MM.1S (cell line): ENCODE measurements at places on chromosomes 7 and 10.

- DNase-seq, result no peak
Measured at GRCh38 chr10:130028465-130028819, 64.4 kb upstream of the EBF3 start.

- DNase-seq, result no peak
Measured at GRCh38 chr7:115132096-115132495, 210.2 kb downstream of the MDFIC start.

DNA sequence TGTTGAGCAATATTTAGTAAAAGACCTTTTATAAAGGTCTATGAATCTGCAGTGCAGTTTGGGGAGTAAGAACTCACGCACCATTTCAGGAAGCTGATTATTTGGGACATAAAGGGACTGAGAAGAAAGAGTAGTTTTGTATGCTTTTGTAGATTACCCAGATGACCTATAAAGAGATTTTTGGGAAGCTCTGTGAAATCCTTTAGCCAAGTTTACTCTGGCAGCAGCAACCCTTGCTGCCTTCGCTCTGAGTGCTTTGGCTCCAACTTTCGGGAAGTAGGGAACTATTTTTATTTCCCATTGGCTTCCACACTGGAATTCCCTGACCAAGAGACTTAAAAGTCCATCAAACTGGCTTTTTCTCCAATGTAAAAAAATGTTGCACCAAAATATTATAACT is 1110.1 kb upstream of the PHF14 start:
- no peak for DNase-seq

GRCh38 chr10:110576220-110576619 is 8.7 kb downstream of the SMC3 start:
- no peak for DNase-seq

GRCh38 chr7:129454249-129454551 is 20.0 kb downstream of the STRIP2 start:
- no peak for DNase-seq

- peak; percentile 45 for DNase-seq
Measured at GRCh38 chr7:50142425-50143017, 49.5 kb upstream of the ZPBP start.

- DNase-seq, result no peak
Measured at GRCh38 chr10:47207281-47207615, 92.7 kb upstream of the GDF10 start.

- no peak for DNase-seq
Measured at GRCh38 chr10:4310172-4310571, 515.8 kb upstream of the AKR1E2 start.

GRCh38 chr7:48031111-48031510 is 2.2 kb upstream of the SUN3 start:
- no peak for DNase-seq

DNA sequence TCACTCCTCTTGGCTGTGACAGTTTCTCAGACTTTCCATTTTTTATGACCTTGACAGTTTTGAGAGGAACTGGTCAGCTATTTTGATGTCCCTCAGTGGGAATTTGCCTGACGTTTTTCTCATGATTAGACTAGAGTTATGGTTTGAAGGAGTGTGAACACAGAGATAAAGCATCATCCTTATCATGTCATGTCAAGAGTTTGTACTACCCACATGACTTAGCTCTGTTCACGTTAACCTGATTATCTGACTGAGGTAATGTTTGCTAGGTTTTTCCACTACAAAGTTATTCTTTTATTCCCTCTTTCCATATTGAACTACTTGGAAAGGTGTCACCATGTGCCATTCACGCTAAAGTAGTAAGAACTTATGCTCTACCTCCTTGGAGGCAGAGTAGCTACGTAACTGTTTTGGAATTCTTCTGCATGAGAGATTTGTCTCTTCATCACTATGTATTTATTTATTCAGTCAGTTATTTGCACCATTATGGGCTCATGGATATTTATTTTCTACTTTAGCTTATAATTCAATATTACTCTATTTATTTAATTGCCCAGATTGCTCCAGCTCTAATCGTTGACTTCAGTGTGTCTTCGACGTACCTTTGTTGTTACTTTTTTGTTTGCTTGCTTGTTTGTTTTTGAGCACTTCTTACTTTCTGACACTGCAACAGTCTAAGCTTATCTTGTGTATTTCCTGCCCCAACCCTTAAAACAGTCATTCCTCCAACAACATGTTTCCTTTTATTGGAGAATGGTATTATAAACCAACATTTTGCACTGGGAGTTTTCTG is 50.4 kb downstream of the CPED1 start:
- DNase-seq, result no peak

GRCh38 chr10:26879744-26880143 is 19.0 kb upstream of the ABI1 start:
- DNase-seq, result peak; percentile 28

DNA sequence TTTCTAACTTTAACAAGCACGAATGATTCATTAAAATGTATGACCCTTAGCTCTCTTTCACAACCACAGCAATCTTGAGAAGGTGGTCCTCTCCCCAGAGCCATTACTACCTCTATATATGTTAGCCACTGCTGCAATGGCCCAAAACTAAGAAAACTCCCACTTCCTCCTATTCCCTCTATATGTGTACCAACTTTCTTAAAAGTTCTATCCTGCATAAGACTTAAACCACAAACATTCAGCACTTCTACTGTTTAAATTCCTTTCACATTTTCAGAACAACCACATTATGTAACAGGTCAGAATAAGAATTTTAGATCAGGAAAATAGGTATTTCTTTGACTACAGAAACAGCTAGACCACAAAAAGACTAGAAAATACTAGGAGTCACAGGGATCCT is 36.2 kb downstream of the WASL start:
- no peak for DNase-seq

DNA sequence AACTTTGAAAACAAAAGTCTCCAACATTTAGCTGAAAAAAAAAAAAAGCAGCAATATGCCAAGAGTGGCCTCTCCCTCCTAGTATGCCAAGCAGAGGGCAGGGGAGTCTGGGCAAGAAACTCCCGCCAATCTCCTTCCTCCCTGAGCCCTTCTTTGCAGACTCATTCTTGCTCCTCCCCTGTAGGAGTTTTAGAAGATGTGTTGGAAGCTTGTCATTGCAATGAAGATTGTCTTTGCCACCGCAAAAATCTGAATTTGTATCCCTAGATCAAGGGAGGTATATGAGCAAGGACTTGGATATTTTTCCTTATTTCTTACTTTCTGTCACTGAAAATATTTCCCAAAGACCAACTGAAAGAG is 2.6 kb upstream of the TNS3 start:
- DNase-seq, result no peak

GRCh38 chr10:24664991-24665390 is 58.7 kb downstream of the ARHGAP21 start:
- DNase-seq, result no peak

DNA sequence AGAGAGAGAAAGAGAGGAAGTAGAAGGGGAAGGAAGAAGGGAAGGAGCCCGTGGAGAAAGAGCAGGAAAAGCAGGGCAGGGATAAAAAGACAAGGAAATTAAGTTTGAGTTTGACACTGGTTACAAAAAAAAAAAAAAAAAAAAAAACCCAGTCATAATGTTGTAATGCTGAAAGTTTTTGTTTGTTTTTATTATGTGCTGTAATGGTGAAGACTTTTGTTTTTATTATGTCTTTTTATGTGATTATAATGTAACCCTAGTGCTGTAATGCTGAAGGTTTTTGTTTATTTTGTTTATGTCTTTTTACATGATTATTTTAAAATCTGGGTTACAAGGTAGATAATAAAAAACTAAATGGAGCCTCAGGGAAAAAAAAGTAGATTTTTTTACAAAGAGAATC is 184.8 kb downstream of the SEMA3A start:
- no peak for DNase-seq
